NCI-H526 (cell line): ENCODE measurements at places on chromosomes 3 and 15.

DNA sequence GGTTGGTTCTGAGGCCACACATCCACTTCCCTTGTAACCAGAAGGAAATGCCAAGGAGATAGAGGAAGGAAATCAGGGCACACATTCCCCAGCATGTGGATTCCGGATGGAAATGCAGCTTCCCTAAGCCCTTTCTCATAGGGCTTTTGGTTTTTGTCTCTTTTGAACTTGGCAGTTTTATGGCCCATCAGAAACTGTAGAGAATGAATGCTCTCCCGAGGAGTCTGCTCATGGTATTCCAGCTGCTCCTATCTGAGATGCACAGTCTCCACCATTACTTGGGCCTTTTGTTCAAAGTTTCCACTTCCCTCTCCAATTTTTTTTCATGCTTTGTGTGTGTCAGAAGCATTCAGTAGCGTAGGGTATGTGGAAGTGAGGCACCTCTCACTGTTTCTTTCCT lies 21.2 kb downstream of the XYLB start:
- no peak for DNase-seq

- no peak for DNase-seq
Observed at GRCh38 chr3:151351219-151351618, 21.9 kb upstream of the P2RY13 start.

DNA sequence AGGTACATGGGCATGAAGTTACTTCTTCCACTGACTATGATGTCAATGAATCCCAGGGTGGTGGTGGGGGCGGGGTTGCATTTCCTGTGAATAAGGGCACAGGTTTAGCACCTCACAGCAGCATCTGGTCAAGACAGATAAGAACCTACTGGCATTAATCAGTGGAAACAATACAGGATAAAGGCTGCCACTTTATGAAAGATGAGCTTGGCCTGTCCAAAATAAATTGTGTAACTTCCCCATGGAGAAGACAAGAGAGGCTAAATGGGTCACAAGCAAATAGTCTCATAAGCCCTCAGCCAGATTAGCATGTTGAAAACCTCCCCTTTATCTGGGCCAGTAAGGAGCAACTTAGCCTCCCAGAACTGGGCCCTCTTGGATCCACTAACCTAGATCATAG lies 27.4 kb upstream of the PLSCR2 start:
- no peak for DNase-seq

GRCh38 chr3:2908693-2909351 lies 201.4 kb downstream of the IL5RA start:
- DNase-seq: no peak

GRCh38 chr3:78426454-78426853 lies 1341.3 kb downstream of the ROBO1 start:
- no peak for DNase-seq

DNA sequence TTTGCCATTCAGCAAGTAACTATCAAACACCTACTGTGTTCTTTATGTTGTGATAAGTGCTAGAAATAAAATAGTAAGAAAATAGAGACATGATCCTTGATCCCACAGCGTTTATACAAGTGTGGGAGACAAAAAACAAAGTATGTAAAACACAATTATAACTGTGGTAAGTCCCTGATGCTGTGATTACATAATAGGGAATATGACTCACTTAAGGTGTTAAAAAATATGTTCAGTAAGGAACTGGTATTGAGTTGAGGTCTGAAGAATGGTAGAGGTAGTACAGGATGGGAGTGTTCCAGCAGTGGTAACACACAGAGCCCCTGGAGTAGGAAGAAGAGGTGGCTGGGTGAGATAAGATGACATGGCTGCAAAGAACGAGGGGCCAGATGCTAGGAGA lies 132.1 kb upstream of the TMC3 start:
- no peak for DNase-seq

- DNase-seq: no peak
Observed at GRCh38 chr15:51757450-51757849, 6.1 kb downstream of the TMOD2 start.

DNA sequence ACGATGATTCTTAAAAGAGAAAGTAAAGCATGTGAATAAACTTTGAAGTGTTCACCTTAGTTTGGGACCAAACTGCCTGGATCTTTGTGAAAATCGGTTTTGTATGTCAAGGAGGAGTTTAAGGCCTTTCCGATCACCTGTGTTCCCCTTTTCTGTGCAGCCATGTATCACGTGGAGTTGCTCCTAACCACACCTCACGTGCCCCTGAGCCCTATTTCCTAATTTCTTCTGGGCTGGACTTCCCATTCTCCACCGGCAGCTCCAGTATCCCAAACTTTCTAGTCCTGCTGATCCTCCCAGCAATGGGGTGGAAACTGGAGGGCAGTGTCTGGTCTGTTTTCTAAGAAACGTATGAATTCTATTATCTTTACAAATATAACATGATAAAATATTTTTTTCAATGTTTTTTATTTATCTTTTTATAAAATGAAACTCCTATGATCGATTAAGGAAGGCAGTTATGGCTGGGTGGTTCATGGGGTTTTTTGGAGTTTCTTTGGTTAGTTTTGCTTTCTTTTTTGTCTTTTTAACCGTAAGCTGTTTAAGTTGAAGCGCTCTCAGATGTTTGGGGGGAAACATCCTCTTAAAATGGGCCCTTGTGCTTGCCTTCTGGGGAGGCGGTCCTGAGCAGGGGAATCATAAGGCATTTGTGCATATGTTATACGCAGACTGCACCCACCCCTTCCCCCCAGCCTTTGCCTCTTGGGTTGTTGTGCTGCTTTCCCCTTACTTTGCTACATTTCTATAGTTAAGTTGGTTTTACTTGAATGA lies 43.6 kb upstream of the WWTR1 start:
- DNase-seq: no peak

DNA sequence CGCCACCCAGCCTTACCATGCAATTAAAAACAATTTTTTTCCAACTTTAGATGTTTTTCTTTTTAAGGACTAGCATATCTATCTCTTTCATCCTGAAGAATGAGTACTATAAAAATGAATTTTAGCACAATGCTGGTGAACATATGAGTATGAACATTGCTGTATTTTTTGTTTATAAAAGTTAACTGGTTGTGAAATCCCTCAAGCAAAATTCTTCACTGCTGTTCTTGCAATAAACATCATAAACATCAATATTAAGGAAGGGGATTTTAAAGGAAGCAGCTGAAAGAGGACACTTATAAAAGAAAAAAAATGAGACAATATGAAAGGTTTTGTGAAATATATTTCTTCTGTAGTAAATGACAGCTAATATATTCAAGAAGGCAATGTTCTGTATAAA lies 3.0 kb downstream of the PLSCR4 start:
- DNase-seq: no peak

- DNase-seq: no peak
Observed at GRCh38 chr3:111769110-111769991, 89.7 kb upstream of the PHLDB2 start.

GRCh38 chr3:32592696-32593353 lies 22.2 kb upstream of the DYNC1LI1 start:
- no peak for DNase-seq

DNA sequence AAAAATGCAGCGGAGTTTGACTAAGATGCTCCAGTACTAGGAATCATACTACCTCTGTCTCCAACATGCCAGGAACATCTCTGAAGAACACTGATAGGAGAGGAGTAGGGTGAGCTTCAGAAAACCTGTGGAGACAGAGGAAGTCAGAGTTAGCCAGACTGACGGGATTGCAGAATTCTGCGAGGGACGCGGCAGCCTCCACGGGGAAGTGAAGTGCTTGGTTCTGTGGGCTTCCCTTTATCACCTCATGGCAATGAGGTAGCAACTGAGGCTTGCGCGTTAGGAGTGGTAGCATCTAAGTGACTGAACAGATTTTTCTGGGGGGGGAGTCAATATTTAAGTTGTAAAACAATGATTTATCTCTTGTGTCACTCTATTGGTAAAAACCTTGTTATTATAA lies 226.3 kb downstream of the MCTP2 start:
- DNase-seq: no peak

- DNase-seq: peak; percentile 50
Observed at GRCh38 chr3:184602372-184603150, 41.0 kb downstream of the EPHB3 start.

DNA sequence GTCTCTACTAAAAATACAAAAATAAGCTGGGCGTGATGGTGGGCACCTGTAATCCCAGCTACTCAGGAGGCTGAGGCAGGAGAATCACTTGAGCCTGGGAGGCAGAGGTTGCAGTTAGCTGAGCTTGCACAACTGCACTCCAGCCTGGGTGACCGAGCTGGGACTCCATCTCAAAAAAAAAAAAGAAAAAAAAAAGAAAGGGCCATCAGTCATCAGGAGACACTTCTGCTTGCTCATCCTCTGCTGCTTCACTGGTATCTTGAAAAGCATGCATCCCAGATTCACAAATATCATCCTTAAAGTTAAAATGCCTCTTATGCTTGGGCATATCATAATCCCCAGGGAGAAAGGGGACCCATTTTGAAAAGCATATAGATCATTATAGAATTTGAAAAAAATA lies 176.6 kb upstream of the NR2F2 start:
- DNase-seq: no peak

- DNase-seq: no peak
Observed at GRCh38 chr3:10561946-10562560, 56.7 kb upstream of the ATP2B2 start.

DNA sequence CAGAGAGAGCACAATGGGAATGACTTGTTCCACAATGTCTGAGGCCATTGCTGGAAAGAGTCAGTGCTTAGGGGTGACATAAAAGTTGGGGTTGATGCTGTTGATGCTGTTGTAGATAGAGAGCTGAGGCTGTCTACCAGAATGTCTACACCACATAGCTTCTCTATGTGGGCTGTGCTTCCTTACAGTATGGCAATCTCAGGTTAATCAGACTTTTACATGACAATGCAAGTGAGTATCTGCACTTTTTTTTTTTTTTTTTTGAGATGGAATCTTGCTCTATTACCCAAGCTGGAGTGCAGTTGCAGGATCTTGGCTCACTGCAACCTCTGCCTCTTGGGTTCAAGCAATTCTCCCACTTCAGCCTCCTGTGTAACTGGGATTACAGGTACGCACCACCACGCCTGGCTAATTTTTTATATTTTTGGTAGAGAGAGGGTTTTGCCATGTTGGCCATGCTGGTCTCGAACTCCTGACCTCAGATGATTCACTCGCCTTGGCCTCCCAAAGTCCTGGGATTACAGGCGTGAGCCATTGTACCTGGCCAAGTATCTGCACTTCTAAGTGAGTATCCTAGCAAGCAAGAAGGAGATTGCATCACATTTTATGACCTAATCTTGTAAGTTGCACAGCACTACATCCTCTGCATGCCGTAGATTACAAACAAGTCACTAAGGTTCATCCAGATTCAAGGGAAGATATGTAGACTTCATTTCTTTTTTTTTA lies 28.7 kb downstream of the DLEC1 start:
- DNase-seq: no peak

- no peak for DNase-seq
Observed at GRCh38 chr15:82890338-82890994, 62.1 kb downstream of the HOMER2 start.

DNA sequence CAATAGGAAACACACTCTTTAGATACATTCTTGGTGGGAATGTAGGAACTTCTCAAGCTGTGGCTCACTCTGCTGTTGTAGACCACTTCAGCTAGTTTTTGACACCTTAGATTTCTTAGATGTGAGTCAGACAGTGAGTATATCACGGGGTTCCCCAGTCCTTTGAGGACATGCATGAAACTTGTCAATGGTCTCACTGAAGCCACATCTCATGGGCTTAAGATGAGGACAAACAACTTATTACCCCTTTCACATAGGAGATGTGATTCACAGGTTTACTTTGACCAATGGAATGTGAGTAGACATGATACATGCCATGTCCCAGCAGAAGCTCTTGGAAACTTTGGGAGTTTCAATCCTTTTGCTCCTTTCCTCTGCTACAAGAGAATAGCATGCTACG lies 325.5 kb downstream of the CHST2 start:
- DNase-seq: no peak

- DNase-seq: no peak
Observed at GRCh38 chr3:42526616-42527367, 24.3 kb downstream of the VIPR1 start.

GRCh38 chr3:174531262-174531982 lies 327.7 kb upstream of the NAALADL2 start:
- DNase-seq: no peak

GRCh38 chr15:45425135-45425534 lies 46.8 kb upstream of the GATM start:
- DNase-seq: no peak

- no peak for DNase-seq
Observed at GRCh38 chr3:128143496-128143895, 9.8 kb upstream of the EEFSEC start.

- peak; percentile 41 for DNase-seq
Observed at GRCh38 chr3:10142707-10143560, 1.4 kb downstream of the VHL start.

DNA sequence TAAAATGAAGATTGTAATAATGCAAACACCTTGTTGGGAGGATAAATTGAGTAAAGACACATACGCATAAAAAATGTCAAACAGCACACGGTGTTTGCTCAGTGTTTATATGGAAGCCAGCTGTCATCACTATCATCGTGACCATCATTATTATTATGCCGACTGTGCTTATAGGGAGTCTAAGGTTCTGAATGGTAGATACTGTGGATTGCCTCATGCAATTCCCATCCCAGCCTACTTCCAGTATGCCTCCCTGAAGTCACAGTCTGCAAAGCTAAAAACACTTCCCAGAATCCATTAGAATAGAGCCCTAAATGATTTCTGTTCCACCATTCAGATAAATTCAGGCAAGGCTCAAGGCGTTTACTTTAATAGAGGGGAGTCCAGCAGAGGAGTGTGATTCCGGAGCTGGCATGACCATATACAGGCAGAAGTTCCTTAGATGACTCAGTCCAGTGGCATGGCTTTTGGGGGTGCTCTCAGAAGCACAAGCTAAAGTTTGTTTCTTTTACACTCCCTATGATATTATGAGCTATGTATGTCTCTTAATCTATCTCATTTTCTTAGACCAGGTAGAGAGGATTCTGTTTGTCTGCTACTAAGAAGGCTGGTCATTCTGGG lies 148.7 kb downstream of the MEX3B start:
- no peak for DNase-seq

- no peak for DNase-seq
Observed at GRCh38 chr15:66713843-66714508, 11.9 kb downstream of the SMAD6 start.
